ENCODE measurements at places on chromosomes 13 and 19.

GRCh38 chr19:11378319-11379189, 4.1 kb downstream of the SWSAP1 start:
- no peak for DNase-seq

DNA sequence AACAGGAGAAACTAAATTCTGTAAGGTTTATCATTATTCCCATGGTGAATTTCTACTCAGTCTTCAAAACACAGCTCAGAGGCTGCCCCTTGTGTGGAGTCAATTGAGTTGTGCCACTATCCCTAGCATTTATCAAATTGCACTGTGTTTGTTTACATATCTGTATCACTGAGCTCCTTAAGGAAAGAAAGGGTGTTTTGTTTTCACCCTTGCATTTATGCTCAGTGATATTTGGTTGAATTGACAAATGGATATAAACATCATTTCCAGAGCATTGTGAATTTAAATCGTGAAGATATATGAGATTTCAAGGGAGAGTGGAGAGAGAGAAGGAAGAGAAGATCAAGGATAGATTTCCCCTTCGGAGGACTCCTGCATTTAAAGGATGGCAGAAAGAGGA, 55.1 kb upstream of the TNFRSF19 start:
- no peak for DNase-seq

DNA sequence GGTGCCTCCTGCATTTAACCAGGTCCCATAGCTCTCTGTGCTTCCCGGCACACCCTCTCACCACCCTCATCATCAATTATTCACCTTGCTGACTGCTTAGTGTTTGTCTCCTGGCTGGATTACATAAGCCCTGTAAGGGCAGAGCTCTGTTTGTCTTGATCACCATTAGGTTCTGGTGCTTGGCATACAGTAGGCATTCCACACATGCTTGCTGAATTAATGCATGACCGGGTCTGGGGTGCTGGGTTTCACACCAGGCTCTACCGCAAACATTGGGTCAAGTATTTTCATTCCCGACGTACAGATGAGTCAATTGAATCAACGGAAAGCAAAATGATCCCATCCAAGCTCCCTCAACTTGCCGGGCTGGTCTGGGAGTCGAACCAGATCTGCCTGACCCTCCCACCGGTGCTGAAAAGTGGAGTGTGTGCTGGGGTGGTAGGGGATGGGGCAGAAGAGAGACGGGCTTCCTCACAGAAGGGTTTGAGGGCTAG, 28.5 kb downstream of the VAV1 start:
- DNase-seq = no peak

DNA sequence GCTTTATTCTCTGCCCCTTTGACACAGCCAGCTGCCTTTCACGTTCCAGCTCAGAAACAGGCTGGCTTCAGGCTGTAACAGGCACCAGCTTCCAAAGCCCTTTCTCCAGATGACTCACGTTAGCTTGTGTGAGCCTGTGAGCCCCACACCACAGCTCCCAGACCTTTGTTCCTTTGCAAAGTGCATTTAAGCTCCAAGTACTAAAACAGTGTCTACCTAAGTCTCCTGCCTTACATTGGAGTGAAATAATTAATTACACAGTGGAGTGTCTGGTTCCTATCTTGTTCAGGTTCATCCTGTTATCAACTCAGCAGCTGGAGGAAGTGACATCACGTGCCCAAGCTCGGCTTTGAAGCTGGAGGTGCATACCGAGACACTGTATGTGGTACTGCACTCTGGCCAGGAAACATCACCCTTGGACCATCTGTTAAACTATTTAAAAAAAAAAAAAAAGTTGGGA, 475.8 kb downstream of the FOXO1 start:
- no peak for DNase-seq

DNA sequence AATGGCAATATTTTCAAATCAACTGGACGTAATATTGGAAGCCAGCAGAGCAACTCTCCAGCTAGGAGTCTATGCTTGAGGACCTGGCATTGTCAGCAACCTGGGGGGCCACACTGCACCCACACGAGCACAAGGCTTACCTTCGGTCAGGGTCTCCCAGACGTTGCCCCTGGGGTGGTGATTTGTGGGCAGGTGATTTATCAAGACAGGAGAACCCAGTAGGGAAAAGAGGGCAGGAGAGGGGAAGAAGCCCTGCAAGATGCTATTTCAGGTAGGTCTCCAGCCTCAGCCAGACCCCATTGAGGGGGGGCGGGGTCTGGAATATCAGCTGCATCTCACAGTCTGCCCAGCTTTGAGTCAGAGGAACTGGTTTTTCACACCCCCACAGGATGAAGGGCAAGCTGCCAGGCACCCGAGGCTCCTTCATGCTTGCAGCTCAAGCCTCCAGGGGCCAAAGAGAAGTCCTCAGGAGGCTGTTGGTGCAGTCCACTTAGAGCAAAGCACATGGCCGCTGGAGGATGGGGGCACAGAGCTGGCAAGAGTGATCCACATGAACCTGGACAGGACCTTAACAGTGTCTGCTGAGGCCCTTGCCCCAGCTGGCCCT, 80.9 kb upstream of the UQCRFS1 start:
- DNase-seq = no peak

- no peak for DNase-seq
Measured at GRCh38 chr13:40103864-40104263, 448.4 kb downstream of the COG6 start.

GRCh38 chr13:92512852-92513251, 713.8 kb upstream of the GPC6 start:
- no peak for DNase-seq

GRCh38 chr13:99227909-99228688, 27.4 kb downstream of the UBAC2 start:
- DNase-seq = no peak

GRCh38 chr13:51440381-51440780, 12.5 kb downstream of the INTS6 start:
- no peak for DNase-seq
